Mucosa of gallbladder (tissue), 1 donor: ENCODE measurements at places on chromosomes 3 and 15.

- no peak for DNase-seq
Measured at GRCh38 chr3:64179860-64180259, 45.4 kb downstream of the PRICKLE2 start.

DNA sequence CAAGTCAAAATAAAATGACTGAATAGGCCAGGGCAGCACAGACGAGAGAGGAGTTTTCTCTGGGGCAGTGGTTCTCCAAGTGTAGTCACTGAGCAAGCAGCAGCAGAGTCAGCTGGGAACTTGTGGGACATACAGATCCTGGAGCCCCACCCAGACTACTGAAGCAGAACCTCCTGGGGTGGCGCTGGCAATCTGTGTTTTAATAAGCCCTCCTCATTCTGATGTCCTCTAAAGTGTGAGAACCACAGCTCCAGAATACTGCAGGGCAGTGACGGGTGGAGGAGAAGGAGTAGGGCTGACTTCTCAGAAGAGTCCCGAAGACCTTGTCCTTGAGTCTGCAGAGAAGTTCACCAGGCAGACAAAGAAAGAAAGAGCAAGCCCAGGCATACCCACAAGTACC, 251.3 kb upstream of the HES1 start:
- no peak for DNase-seq

- DNase-seq: no peak
Measured at GRCh38 chr3:128112357-128112968, 11.1 kb downstream of the RUVBL1 start.

DNA sequence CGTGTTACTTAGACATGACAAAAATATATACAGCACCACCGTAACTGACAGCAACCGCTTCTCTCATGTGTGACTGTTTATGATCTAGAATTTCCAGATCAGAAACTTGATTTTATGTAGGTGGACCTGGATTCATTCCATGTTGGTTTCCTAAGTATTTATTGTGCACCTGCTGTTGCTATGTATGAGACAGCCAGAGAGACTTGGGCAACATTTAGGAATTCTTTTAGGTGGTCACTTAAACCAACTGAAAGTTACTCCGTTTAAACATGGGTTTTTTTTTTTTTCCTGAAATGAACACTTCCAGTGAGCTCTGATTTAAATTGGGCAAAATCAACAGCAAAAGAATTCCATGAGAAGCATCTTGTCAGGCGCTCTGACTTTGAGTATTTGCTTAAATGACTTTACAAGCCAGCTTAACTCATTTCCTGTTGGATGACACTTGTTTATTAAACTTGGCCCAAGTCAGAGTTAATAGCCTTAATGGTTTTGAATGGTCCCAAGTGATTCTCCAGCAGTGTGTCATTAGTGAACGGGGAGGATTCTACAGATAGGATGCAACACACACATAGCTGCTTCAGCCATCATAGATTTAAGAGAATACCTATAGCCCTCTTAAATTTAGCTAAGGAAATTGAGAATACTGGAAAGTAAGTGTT, 31.8 kb downstream of the MITF start:
- no peak for DNase-seq

GRCh38 chr3:192747746-192748145, 20.4 kb upstream of the FGF12 start:
- no peak for DNase-seq
